ENCODE measurements at places on chromosomes 5 and 9. TPM values are rescaled to one million over a fixed set of nuclear protein-coding genes. Genes with fewer than 3 reads are reported as not detected.

Gene CCDC192
- total RNA-seq, result not detected

- DNase-seq, result no peak
Observed at GRCh38 chr9:129027685-129028191, 393 bp downstream of the SH3GLB2 start.

- no peak for DNase-seq
Observed at GRCh38 chr9:9912459-9912858, 700.3 kb downstream of the PTPRD start.

Gene EFNA5
- 24.6 TPM for total RNA-seq

- DNase-seq, result no peak
Observed at GRCh38 chr5:68053202-68053601, 162.4 kb upstream of the PIK3R1 start.

Gene CHMP5
- total RNA-seq, result 84.9 TPM

Gene F2RL2
- 2.0 TPM for total RNA-seq

GRCh38 chr5:80302636-80303035 lies 17.2 kb upstream of the SPZ1 start:
- DNase-seq, result no peak

GRCh38 chr5:149999359-149999758 lies 1.1 kb downstream of the TIGD6 start:
- DNase-seq, result no peak

Gene PCDHGC3
- total RNA-seq, result 47.3 TPM

GRCh38 chr9:89471390-89471789 lies 26.5 kb downstream of the SEMA4D start:
- no peak for DNase-seq

Gene INSL6
- not detected for total RNA-seq

GRCh38 chr9:6007770-6008168 lies 7.7 kb downstream of the RANBP6 start:
- no peak for DNase-seq

DNA sequence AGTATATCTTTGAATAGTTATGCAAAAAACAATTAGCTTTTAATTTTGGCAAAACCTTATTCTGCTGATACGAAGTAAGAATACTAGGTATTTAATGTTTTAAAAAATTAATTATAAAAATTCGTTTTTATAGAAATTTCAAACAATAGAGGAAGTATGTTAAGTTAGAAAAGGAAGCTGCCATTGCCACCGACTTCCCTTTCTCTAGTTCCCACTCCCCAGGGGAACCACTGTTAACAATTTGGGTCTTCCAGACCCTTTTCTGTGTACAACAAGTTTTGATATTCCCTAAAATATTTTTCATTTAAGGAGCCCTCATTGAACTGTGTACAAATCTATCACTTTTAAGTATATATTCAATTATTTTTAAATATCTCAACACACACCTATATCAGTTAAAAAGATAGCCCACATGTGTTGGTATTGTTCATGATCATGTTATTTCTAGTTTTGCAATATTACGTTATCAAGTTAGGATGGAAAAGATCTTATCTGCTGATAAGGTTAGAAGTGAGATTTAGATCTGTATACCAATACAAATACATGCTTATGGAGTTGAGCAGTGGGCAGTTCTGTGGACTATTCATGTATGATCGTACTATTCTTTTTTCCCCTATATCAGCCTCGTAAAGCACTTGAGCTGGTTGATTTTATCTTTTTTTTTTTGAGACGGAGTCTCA lies 25.9 kb downstream of the NDFIP1 start:
- DNase-seq, result no peak

GRCh38 chr9:134412298-134412711 lies 86.0 kb downstream of the RXRA start:
- no peak for DNase-seq

Gene ISL1
- 0.17 TPM for total RNA-seq

Gene C5
- 0.89 TPM for total RNA-seq

DNA sequence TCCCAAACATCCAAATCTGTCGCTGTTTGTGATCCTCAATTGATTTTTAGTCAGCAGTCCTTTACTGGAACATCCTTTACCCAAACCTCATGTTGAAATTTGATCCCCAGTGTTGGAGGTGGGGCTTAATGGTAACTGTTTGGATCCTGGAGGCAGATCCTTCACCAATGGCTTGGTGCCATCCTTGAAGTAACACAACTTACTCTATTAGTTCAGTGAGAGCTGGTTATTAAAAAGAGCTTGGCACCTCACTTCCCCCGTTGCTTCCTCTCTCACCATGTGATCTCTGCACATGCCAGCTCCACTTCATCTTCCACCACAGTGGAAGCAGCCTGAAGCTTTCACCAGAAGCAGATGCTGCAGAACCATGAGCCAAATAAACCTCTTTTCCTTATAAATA lies 40.3 kb downstream of the DNAJB5 start:
- DNase-seq, result no peak

DNA sequence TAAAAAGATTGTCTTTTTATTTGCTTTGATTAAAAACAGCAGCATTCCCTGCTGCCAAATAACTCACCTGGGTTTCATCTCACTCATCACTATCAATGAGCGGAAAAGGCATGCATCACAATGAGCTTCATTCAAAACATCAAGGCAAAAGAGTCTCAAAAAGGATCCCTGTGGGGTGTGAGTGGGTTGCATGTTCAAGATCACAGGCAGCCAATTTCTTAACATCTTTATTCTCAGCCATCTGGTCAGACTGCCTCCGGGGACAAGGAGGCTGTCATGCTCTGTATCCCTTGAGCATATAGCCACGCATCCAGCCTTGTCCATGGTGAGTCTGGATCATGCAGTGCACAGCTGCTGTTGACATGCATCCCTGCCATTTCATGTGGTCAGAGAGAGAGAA lies 117.1 kb downstream of the ICE1 start:
- no peak for DNase-seq

GRCh38 chr5:150172556-150172955 lies 6.0 kb downstream of the CDX1 start:
- no peak for DNase-seq

DNA sequence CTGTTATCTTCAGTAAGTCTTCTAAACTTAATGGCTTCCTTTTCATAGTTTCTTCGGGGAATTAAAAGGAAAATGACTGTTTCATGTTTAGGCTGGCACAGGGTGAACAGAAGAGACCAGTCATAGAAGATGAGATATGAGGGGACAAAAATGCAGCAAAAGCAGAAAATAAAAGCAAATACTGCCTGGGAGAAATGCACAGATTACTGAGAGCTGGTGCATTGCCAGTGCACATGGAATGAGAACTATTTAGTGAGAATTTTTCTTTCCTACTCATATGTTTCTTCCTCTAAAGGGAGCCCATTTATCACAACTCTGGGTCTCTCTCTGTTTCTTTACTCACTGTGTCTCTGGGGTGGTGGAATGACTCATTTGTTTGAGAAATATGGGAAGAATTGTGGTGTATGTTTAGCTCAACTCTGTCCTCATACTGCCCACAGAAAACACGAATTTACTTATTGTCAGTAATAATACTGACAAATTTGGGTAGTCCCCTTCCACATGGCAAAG lies 25.9 kb upstream of the ANKRD55 start:
- peak; percentile 65 for DNase-seq

Gene SPINK1
- total RNA-seq, result not detected

GRCh38 chr5:75331-76320 lies 16.3 kb upstream of the PLEKHG4B start:
- no peak for DNase-seq

Gene SCGB3A1
- total RNA-seq, result 3.7 TPM

DNA sequence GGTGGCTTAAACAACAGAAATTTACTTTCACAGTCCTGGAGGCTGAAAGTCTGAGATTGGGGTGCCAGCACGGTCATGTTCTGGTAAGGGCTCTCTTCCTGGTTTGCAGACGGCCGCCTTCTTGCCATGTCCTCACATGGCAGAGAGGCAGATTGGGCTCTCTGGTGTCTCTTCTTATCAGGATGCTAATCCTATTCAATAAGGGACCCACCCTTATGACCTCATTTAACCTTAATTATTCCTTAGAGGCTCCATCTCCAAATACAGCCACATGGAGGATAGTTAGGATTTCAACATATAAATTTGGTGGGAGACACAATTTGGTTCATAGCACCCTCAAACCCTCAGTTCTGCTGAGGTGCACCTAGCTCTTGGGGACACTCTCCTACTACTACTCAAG lies 180.4 kb downstream of the DAB2IP start:
- DNase-seq, result no peak

- no peak for DNase-seq
Observed at GRCh38 chr5:149614034-149614907, 33.0 kb downstream of the ARHGEF37 start.

- no peak for DNase-seq
Observed at GRCh38 chr5:35103637-35104299, 56.0 kb upstream of the AGXT2 start.

GRCh38 chr5:97022898-97023297 lies 87.0 kb downstream of the LNPEP start:
- no peak for DNase-seq

Gene RASGRF2
- total RNA-seq, result 5.4 TPM

Gene ADRB2
- 0.75 TPM for total RNA-seq

Gene HAVCR2
- 1.6 TPM for total RNA-seq

DNA sequence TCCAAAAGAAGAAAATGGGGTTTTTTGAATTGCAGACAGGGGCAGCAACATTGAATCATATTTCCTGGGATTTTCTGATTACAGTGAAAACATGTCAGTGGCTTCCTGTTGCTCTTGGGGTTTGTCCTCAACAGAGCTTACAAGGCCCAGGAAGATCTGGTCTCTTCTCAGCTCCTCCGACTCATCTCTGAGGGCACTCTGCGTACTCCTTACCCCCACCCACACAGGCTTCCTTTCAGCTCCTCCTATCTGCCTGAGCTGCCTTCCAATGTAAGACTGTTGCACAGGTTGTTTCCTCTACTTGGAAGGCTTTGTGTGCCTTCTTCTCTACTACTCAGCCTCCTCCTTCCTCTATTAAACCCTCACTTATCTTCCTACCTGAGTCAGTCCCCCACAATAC lies 245.1 kb upstream of the MEF2C start:
- DNase-seq, result no peak
